Renal cortical epithelial cell (primary cell): ENCODE measurements at places on chromosomes 2 and 18. TPM values are rescaled to one million over a fixed set of nuclear protein-coding genes. Genes with fewer than 3 reads are reported as not detected.

DNA sequence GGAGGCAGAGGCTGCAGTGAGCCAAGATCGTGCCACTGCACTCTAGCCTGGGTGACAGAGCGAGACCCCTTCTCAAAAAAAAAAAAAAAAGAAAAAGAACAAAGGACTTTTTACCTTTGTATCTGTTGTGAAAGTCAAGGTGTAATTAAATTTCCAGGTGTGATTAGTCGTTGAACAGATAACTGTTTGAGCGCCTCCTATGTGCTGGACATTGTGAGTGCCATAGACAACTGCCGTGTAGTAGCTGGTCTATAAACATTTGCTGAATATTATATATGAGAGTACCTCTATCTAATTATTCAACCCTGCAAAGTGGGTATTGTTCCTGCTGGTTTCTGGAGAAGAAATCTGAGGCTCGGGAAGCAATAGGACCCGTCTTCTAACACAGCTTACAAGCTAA, 71.8 kb downstream of the ASAP2 start:
- no peak for DNase-seq

MAB21L4 gene
- total RNA-seq = 0.10 and 5.2 TPM in 2 replicates

- DNase-seq = no peak
Observed at GRCh38 chr2:56148825-56149224, 35.0 kb upstream of the CCDC85A start.

DNA sequence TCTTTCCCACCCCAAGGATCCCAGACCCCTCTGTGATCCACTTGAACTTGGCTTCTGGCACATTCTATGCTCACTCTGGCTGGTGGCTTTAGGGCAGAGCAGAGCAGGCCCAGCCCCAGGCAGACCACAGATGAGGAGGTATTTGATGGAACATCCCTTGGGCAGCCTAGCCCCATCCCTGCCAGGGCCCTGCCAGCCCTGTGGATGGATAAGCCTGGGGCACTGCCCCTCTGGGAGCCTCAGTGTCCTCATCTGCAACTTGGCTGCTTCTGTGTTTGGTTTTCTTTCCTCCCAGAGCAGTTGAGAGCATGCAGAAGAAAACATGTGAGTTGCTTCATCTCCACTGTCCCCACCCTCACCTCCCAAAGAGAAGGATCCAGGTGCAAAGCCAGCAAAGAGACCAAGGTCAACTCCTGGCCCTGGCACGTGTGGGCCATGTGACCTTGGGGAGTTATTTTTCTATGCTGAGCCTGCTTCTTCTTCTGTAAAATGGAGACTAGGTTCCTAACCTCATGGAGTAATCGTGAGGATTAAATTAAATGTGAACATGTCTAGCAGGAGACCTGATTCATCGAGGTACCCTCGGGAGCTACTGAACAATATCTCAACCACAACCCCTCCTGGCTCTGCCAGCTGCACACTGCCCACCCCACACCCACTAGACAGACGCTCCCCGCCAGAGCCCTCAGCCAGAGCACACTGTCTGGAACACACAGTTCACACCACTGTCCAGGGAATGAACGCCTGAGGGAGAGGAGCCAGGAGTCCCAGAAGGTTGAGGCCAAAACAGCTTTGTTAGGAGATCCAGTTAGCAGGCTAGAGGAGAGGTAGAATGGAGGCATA, 14.6 kb upstream of the TNS1 start:
- DNase-seq = no peak

DNA sequence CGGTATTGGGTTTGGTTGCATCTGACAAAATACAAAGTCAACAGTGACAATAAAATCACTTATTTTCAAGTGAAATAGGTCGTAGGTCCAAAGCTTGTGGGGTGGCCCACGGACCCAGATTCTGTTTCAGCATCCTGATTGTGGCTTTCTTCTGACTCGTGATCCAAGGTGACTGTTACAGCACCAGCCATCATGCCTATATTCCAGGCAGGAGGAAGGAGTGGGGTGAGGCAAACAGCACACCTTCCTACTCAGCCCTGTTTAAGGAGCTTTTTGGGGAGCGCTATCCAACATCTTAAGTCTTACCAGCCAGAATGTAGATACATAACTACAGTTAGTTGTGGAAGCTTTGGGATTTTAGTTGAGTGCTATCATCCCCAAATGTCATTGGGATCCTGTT, 8.7 kb upstream of the SNORC start:
- DNase-seq = no peak

DNA sequence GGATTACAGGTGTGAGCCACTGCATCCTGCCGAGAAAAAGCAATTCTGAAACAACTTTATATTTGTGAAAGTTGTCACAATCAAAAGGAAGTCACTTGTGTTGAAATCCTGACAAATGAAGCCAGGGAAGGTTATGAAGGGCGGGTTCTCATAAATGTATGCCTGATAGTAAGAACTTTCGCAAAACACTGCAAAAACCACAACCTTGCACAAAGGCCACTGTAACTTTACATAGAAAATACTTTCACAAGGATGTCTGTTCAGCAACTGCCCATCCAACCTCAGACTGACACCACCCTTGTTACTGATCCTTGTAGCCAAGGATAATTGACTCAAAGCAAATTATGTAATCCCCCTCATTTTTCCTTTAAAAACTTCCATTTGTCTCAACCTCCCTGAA, 90.6 kb downstream of the SLC4A3 start:
- no peak for DNase-seq

RNF125 gene
- 1.5 and 4.0 TPM in 2 replicates for total RNA-seq

ST6GAL2 gene
- total RNA-seq = 0.10 and 1.4 TPM in 2 replicates

ANKRD30B gene
- not detected in 2 replicates for total RNA-seq

GRCh38 chr18:77560341-77560992, 310.8 kb downstream of the GALR1 start:
- DNase-seq = no peak

DNA sequence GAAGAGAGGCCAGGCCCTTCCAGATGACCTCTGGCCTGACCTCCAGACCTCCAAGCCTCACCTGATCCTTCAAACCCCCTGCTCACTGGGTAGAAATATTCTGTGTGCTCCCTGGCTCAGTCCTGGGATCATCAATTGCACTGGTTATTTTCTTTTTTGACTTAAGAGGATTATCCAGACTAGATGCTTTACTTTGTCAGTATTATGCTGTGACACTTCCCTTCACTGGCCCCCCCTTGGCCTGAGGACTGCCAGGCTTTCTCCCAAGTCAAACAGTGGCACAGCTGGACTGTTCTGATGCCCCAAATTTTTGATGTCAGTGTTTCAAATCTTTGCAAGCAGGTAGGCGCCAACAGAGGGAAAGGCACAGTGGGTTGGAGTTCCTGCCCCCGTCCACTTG, 156.3 kb upstream of the SKOR2 start:
- no peak for DNase-seq

DNA sequence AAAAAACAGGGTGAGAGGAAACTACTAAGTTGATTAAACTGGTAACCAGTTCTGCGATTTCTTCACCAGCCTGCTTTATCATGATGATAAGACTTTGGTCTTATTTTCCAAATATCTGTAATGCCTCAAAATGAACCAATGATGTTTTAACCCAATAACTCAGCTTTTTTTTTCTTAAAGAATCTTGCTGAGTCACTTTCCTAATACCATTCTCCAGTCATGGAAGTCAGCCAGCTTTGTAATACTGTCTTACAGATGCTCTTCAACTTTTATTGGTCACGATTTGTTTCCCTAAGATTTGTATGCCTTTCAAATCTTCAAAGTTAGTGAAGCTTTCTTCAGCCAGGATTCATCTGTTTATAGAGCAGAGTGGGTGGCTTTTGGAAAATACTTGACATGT, 47.7 kb upstream of the SMIM21 start:
- DNase-seq = peak; percentile 60
